ENCODE measurements at places on chromosomes 16 and 17. TPM values are rescaled to one million over a fixed set of nuclear protein-coding genes. Genes with fewer than 3 reads are reported as not detected.
A peak's percentile ranks its signal among the peaks of the same experiment; 100 is the strongest.

GRCh38 chr17:59353936-59354755, 22.7 kb downstream of the YPEL2 start:
- DNase-seq = no peak

The SSTR5 gene
- not detected for total RNA-seq

GRCh38 chr17:17580662-17581470, 10.6 kb downstream of the PEMT start:
- DNase-seq = no peak

GRCh38 chr16:28218109-28218508, 6.3 kb upstream of the XPO6 start:
- no peak for DNase-seq

The MATCAP1 gene
- 29.9 TPM for total RNA-seq

DNA sequence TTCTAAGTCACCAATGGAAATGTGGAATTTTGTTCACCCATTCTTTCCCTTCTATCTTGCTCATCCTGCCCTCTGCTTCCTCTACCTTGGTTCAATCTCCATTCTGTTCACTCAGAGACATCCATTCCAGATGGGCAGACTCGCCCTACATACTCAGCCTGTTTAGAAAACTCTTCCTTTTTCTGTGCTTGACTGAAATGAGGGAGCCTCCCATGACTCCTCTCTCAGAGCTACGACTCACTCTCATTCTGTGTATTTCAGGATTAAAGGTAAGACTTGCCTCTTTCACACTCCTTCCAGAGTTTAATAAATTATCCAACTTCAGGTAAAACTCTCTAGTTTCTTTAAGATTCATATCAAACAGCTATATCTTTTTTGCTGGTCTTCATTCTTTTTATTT, 182.8 kb downstream of the HS3ST3A1 start:
- DNase-seq = no peak

- no peak for DNase-seq
These were observed 31.1 kb upstream of the JPH3 start for GRCh38 chr16:87570938-87571867.

DNA sequence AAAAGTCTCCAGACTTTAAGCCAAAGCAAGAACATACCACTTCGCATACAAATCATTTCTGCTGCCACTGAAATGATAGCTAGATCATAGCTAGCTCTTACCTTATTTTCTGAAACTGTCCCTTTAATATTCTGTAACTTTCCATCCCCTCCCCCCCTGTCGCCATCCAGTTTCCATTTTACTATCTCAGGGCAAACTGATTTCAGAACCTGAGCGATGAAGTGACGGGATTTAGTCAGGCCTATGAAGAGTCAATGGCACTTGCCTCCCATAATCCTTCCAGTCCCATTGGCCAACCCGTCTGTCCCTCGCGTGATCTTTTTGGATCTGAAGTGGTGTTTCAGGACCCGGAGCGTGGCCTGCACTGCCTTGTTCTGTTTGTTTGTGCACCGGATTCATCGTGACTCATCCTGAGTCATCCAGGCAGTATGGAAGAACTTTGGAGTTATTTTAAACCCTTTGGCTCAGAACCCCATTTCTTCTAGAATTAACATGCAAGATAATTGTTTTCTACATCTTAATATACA, 199.8 kb upstream of the CHMP6 start:
- DNase-seq = no peak

DNA sequence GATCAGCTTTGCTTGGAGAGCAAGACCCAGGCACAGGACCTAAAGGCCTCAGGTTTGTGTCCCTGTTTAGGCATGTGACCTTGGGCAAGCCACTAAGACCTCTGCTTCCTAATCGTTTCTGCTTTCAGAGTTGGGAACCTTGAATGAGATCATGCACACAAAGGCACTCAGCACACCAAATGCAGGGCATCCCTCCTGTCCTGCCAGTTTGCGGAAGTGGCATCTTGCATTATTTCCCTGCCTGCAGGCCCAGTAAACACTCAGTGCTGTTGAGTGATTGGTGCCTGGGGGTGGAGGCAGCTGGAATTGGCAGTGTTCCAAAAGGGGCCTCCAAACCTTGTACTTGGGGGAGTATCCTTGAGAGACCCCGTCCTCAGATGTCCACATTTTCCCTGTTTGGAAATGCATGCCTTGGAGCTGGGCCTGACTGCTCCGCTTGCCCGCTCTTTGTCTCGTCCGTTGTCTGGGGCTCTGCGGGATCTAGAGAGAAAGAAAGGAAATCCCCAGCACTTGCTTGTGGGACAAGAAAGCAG, 28.7 kb downstream of the MRM1 start:
- no peak for DNase-seq

The TPSB2 gene
- total RNA-seq = not detected

GRCh38 chr17:38861399-38861843, 7.9 kb upstream of the RPL23 start:
- no peak for DNase-seq

GRCh38 chr17:55263569-55264277, 1.0 kb upstream of the HLF start:
- no peak for DNase-seq

DNA sequence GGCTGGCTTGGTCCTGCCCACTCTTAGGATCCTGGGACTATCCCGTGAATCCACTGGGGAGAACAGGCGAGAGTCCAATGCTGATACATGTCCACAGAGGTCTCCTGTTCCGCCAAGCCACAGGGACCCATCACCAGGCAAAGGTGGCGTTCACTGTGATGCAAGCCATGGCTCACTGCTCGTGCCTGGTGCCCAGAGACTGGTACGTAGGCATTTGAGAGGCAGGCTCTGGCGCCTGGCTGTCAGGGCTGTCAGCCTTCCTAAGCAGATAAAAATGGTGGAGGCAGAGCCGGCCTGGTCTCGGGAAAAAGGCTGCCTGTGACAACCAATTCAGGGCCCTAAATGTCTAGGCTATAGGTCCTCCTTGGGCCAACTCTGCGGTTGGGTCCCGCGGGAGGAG, 2329.0 kb downstream of the TP53TG3F start:
- DNase-seq = peak; percentile 44

DNA sequence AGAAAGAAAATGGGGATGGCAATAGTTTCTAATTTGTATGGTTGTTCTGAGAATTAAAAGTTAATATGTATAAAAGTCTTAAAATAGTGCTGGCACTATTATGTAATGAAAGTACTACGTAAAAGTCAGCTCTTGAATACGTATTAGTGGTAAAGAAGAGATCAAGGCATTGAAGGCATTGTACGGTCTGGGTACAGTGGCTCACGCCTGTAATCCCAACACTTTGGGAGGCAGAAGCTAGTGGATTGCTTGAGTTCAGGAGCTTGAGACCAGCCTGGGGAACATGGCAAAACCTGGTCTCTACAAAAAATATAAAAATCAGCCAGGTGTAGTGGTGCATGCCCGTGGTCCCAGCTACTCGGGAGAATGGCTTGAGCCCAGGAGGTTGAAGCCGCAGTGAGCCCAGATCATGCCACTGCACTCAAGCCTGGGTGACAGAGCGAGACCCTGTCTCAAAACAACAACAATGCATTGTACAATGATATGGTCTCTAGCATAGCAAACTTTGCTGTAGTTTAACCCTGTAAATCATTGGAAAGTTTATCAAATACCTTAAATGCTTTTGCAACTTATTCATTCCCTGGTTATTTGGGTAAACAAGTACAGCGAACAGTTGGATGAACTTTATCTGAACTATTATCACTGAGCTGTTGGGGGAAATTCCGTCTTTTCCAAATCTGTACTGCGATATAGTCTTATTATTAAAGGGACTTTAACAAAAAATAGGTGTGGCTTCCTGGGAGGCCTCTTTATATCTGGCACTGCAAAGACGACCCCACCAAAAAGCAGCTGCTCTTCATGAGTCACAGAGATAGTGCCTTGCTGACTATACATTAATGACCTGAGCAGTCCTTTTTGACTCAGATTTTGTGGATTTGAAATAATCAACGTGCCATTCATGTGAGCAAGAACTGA, 73.6 kb downstream of the GPRC5B start:
- DNase-seq = no peak

The TMEM106A gene
- total RNA-seq = 16.4 TPM

DNA sequence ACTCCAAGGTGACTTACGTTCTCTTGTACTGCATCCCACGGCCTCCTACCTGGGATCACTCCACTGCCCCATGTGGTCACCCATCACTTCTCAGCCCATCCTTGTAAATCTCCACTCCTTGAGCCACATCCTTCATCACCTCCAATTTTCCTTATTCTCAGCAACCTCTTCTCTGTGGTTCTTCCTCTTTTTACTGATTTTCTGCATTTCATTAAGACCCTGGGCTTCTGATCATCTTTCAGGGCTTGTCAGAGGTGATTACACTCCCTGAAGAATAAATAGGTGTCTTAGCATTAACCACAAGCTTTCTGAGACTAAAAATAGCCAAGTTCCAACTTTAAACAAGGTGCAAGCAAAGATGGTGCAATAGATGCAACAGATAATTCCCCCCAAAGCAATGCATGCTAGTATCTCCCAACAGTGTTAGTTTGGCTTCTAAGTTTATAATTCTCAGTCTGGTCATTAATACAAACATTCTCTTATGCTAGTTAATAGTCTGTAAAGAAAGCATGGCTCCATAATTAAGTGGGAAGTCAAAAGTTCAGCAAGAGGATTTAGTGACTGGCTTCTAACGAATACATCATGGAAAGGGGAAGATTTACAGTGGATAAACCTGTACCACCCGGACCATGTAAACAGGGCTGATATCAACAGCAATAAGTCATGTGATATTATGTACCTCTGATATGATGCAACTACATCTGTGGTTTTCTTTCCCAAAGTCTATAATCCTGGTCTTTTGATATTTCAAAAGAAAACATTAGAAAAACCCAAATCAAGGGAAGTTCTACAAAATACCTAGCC, 47.4 kb upstream of the FOXJ1 start:
- DNase-seq = no peak

The MYH8 gene
- not detected for total RNA-seq

The HGS gene
- 93.1 TPM for total RNA-seq

The LIMD2 gene
- total RNA-seq = 24.7 TPM

DNA sequence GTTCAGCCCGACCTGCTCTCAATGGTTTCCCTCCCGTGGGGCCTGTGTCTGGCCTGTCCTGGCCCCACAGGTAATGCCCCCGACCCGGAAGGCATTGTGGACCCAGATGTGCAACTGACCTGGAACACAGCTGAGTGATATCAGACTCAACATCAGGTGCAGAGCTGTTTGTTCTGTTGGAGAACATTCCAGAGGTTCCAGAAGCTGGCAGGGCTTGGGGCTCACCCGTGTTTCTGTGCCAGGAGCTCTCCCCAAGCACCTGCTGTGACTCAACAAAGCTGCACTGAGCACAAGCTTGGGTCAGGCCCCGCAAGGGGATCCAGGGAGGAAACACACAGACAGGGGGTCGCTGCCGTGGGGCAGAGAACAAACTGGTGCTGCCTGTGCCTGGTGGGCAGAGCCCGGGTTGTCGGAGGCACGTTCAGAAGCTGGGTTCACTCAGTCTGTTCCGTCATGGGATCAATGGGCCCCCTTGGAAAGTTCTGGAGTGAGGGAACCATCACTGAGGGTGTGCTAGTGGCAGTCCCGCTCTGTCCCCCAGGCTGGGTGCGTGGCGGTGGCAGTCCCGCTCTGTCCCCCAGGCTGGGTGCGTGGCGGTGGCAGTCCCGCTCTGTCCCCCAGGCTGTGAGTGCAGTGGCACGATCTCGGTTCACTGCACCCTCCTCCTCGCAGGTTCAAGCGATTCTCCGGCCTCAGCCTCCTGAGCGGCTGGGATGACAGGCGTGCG, 22.1 kb downstream of the HS3ST6 start:
- DNase-seq = no peak

GRCh38 chr17:21425736-21426135, 49.6 kb downstream of the KCNJ12 start:
- no peak for DNase-seq

DNA sequence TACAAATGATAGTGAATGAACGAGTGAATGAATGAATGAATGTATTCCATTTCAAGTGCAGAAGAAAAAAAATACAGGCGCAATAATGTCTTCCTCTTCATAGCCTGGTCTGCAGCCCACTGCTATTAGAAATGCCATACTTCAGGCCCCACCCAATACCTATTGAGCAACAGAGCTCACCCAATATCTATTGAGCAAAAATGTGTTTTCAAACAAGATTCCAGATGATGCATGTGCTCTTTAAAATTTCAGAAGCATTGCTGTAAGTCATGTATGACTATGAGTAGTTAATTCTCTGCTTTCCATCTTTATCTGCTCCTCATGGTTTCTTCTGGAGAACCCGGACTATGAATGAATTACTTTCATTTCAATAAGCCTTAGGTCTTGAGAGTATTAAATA, 308.2 kb downstream of the XYLT1 start:
- DNase-seq = no peak

DNA sequence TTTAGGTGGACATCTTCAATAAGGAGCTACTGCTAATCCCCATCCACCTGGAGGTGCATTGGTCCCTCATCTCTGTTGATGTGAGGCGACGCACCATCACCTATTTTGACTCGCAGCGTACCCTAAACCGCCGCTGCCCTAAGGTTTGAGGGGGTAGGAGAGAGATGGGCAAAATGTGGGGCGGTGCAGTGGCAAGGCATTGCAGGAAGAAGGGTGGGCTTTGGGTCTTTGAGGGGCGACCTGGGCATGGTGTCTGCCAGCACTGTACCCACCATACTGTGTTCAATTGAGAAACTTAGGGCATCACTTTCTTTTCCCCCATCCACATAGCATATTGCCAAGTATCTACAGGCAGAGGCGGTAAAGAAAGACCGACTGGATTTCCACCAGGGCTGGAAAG, 8.6 kb downstream of the SENP3 start:
- DNase-seq = no peak

DNA sequence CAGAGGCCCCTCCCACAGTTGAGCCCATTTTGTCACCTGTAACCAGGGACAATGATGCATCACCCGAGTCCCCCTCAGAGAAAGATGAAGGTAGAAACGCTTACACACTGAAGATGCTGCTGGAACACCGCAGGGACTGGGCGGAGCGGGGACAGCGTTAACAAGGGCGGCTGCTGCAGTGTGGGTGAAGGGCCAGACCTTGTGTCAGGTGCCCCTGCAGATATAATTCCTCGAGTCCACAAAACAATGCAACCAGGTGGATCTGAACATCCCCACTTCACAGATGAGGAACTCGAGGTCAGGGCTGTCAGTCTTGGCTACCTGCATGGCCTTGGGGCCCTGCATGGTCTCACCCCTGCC, 6.3 kb upstream of the MAPK7 start:
- DNase-seq = peak; percentile 66

- no peak for DNase-seq
These were observed 74.6 kb downstream of the CMC2 start for GRCh38 chr16:80931801-80932707.

GRCh38 chr17:965311-965989, 14.1 kb downstream of the NXN start:
- DNase-seq = no peak

DNA sequence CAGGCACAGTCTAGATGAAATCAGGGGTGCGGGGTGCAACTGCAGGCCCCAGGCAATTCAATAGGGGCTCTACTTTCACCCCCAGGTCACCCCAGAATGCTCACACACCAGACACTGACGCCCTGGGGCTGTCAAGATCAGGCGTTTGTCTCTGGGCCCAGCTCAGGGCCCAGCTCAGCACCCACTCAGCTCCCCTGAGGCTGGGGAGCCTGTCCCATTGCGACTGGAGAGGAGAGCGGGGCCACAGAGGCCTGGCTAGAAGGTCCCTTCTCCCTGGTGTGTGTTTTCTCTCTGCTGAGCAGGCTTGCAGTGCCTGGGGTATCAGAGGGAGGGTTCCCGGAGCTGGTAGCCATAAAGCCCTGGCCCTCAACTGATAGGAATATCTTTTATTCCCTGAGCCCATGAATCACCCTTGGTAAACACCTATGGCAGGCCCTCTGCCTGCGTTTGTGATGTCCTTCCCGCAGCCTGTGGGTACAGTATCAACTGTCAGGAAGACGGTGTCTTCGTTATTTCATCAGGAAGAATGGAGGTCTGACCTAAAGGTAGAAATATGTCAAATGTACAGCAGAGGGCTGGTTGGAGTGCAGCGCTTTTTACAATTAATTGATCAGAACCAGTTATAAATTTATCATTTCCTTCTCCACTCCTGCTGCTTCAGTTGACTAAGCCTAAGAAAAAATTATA, 1.6 kb downstream of the HBA1 start:
- DNase-seq = no peak

Measured in chondrocyte (in vitro differentiated cells).